HCT116 (cell line): ENCODE measurements at places on chromosomes 5 and 9.

DNA sequence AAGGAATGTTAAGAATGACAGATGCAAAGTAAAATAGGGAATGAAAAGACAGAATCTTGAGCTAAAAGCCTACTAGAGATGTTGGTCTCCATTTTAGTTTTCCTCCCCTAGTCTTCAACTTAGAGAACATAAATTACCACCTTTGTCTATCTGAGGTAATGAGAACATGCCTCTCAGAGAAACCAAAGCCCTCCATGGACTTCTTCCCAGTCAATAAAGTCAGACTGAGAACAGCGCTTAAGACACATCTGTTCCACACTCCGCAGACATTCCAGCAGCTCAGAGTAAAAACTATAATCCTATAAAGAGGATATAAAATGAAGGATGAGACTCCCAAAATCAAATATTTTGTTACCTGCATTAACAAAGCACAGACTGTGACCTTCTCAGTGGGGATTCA is 79.2 kb downstream of the DPYSL3 start:
- DNase-seq: no peak

DNA sequence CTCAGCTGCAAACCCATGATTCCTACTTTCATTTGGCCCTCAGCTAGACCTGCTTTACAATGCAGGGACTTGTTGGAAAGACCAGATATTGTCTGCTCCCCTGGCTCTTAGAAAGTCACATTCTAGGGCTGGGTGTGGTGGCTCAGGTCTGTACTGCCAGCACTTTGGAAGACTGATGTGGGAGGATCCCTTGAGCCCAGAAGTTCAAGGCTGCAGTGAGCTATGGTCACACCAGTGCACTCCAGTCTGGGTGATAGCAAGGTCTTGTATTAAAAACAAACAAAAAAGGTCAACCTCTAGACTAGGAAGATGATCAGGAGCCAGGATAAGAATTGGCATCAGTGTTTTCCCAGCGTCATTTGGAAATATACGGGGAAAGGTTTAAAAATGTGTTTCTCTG is 145.8 kb downstream of the PALM2AKAP2 start:
- DNase-seq: no peak

- no peak for DNase-seq
Measured at GRCh38 chr9:113311961-113312360, 8.8 kb upstream of the RNF183 start.

GRCh38 chr5:82384034-82384750 is 106.0 kb upstream of the RPS23 start:
- DNase-seq: no peak

DNA sequence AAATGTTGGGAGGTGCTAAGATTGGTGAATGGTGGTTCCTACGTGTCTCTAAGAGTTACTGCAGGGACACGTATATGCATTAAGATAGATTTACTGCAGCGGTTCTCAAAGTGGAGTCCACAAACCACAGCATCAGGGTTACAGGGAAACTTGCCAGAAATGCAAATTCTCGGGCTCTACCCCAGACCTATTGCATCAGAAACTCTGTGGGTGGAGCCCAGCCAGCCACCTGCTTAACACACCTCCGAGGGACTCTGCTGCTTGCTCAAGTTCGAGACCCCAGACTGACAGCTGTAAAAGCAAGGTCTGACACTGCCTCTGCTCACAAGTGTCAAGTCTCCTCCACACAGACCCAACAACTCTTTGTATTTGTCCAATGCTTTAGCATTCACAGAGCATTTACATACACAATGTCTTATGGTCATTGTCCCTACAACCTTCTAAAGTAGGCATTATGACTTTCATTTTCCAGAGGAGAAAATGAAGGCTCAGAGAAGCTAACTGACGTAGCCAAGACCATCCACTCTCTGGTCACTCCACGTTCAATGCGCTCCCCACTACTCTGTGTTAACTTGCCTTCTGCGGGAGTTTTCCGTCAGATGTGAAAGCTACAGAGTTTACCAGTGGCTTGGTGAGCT is 48.8 kb downstream of the HSD17B3 start:
- no peak for DNase-seq

GRCh38 chr9:91756510-91756780 is 193.6 kb downstream of the ROR2 start:
- no peak for DNase-seq
